LoVo (cell line): ENCODE measurements at places on chromosomes 4 and X.

GRCh38 chr4:182831376-182831775 is 85.8 kb downstream of the DCTD start:
- no peak for DNase-seq

DNA sequence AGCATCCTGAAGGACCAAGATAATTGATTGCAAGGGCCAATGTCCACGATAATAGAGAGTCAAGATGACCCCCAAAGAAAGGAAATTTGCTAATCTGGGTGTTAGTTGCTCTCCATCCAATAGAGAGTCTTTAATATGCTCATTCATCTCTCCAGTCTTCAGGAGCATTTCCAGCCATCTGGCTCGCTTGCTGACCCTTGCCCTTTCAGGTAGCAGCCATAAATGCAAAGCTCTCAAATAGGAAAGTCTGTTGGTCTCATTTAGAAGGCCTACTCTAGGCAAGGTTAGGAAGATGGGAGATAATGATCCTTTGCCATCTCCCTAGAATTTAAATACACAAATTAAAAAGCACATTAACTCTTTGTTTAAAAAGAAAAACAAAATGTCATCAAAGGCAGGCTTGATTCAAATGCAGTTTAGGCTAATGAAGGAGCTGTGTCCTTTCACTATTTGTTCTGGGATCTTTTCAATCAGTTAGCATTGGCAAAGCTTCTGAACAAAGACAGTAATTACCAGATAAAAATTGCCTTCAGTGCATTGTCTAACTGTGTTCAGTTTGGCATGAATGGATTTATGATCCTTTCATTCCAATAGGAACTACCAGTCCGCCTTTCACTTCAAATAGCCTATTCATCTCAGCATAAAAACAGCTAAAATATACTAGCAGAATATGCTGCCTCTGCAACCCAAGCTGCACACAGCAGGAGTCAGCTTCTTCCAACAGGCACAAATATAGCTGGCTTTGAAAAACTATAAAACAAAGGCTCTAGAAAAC is 49.6 kb upstream of the ATXN3L start:
- no peak for DNase-seq

DNA sequence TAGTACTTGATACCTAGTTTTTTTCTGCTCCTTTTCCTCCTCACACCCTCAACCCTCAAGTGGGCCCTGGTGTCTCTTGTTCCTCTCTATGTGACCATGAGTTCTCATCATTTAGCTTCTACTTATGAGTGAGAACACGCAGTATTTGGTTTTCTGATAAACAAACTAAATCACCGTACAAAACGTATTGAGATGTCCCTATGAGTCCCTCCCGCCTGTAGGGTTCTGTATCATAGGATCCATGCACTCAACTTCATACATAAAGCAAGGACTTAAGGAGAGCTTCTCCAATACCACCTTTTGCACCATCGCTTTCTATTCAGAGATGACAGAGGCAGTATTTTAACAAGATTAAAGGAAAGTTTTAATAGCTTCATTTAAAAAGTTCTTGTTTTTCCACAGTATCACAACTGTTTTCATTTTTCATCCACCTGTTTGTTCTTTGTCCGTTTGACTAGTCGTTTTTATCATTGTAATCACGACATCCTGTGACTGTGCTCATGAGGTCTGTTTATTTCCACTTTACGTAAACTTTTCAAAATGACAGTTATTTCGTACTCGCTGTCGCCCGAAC is 457 bp upstream of the RAB9A start:
- DNase-seq: no peak

DNA sequence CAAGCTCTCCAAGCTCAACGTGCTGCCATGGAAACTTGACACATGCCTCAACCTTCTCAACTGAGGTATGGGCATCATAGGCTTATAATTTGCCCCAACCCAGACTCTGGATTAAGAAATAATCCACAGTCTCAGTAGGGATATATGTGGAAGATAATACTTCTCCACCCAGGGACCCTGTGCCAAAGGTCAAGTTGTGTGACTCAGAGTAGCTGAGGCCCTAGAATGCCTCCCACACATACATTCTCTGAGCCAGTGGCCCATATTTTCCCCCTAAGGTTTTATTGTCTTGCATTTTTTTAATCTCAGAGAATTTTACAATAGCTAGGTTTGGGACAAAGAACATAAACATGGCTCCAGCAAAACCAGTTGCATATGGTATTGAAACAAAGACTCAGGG is 283.1 kb downstream of the IDS start:
- DNase-seq: no peak

- no peak for DNase-seq
Observed at GRCh38 chr4:130422261-130422660, 1326.3 kb downstream of the C4orf33 start.

GRCh38 chr4:25580633-25581467 is 74.8 kb upstream of the SLC34A2 start:
- no peak for DNase-seq

DNA sequence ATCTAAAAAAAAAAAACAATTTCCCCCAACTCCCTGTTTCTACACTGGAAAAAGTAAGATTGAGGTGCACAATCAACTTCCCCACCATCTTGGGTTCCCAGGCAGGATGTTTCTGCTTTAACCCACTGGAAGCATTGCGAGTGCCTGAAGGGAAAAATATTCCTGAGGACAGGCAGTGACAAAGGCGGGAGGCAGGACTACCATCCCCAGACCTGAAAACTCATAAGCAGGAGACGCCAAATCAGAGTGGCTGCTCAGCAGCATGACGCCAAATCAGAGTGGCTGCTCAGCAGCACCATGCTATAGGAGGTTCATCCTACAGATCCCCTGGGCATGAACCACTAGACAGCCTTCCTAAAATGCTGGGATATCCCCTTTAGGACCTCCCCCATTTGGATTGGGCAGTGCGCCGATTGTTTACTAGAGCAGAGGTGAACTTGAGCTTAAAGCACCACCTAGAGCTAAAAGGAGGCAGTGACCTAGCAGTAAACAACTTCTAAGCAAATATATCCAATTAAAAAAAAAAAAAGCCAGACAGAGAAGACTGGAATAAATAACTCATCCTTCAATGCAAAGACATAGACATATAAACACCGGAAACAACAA is 35.0 kb upstream of the GK start:
- no peak for DNase-seq

DNA sequence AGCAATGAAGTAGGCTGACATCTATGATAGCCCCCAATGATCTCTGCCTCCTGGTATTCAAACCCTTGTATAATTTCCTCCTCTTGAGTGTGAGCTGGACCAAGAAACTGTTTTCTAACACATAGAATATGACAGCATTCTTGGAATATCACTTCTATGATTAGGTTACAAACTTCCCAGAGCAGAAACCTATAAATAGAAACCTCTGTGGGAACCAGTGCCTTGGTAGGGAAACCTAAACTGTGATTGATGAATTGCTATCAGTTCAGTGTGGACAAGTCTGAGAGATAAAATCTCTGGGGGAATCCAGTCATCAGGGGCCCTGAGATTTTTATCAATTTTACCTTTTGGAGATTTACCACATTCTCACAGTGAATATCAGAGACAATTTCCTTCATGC is 756.5 kb upstream of the AGA start:
- no peak for DNase-seq

DNA sequence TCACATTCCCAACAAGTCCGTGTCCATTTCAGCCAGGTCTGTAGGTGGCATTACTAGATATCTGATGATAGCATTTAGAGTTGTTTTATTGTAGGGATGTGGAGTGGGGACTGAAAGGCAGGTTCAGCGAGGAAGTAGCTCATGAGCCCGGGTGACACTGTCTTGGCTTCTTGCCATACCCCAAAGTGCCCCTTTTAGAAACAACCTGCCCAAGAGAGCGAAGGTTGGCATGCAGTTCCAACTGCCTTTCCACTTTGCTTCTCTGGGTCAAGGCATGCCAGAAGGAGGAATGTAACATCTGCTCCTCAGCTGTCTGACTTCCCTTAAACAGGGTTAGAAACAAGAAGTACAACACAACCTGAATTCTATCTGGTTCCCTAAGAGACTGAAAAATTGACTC is 9.0 kb downstream of the GRIA3 start:
- no peak for DNase-seq

DNA sequence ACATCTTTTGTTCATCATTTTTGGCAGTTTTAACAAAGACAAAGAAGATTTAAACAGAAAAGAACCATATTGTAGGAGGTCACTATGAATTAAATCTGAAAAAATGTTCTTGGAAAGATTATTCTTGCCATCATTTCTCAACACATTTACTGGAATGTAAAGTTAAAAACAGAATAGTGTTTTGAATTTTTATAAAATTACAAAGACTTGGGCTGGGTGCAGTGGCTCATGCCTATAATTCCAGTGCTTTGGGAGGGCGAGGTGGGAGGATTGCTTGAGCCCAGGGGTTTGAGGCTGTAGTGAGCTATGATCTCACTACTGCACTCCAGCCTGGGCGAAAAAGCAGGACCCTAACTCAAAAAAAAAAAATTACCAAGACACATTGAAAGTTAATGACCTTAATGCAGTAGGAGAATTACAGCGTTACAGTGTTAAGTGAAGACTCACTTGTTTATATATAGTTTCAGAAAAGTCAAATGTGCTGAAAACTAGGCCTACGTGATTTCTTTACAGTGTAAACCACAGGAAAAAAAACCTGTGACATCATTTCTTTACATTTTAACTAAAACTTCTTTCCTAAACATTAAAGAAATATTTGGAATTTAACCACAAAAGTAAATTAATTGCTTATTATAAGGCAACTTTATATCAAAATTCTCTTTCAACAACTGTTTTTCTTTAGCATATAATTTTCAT is 7.9 kb downstream of the FAM13A start:
- DNase-seq: no peak

GRCh38 chr4:143514497-143514896 is 995 bp downstream of the SMARCA5 start:
- DNase-seq: peak; percentile 31

DNA sequence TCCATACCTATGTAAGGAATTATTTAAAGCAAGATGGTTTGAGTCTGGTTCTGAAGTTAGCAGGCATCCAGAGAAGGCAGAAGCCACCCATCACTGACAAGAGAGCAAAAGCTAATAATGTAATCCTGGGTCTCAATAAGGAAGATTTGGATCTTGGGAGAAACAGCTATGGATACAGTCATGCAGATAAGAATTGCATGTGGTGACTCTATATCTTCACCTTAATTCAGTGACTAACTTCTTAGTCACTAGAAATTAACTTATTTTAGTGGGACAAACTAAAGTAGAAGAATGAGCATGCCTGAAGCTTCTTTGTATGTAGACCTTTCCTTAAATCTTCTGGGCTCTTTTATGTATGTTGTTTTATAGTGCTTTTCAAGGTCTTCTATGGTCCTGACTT is 66.6 kb downstream of the ATP10D start:
- DNase-seq: no peak

DNA sequence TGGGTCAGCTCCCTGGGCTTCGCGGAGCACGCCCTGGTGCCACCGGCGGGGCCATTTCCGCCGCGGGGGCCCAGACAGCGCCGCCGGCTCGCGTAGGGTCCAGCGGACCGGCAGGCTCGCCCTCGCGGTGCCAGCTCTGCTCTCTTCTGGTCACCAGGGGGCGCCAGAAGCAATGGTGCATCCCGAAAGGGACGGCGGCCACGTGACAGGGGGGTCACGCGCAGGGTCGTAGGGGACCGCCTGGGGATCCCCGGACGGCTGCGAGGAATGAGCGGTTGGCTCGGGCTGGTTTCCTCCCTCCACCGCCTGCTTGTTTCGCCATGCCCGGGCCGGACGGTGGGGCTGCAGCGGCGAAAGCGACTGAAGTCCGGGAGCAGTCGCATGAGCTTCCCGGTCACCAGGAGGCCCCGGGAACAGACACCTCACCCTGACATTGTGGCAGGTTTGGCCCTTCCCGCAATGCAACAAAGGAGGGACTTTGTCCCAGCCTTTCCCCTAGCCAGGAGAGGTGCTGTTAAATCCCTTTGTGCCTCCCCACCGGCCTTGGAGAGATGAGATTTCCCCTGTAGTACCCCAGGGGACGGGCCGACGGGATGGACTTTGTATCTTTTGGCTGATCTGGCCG is 15.8 kb downstream of the ZCCHC12 start:
- DNase-seq: peak; percentile 63

DNA sequence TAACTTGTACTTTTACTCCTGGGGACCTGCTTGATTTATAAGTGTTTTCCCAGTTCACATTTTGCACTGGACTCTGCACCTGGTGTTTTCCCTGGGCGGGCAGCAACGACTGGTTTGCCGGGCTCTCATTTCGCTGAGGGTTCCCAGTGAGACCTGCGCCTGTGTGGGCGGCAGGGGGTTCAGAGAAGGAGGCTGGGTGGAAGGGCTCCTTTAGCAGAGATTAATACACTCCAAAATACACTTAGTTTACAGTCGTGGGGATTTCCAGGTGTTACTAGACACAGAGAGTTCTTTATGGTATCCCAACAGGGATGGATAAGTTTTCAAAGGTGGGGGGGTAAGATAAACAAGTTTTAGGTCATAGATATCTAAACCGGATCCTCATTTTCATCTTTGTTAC is 53.0 kb upstream of the SHISA3 start:
- no peak for DNase-seq

DNA sequence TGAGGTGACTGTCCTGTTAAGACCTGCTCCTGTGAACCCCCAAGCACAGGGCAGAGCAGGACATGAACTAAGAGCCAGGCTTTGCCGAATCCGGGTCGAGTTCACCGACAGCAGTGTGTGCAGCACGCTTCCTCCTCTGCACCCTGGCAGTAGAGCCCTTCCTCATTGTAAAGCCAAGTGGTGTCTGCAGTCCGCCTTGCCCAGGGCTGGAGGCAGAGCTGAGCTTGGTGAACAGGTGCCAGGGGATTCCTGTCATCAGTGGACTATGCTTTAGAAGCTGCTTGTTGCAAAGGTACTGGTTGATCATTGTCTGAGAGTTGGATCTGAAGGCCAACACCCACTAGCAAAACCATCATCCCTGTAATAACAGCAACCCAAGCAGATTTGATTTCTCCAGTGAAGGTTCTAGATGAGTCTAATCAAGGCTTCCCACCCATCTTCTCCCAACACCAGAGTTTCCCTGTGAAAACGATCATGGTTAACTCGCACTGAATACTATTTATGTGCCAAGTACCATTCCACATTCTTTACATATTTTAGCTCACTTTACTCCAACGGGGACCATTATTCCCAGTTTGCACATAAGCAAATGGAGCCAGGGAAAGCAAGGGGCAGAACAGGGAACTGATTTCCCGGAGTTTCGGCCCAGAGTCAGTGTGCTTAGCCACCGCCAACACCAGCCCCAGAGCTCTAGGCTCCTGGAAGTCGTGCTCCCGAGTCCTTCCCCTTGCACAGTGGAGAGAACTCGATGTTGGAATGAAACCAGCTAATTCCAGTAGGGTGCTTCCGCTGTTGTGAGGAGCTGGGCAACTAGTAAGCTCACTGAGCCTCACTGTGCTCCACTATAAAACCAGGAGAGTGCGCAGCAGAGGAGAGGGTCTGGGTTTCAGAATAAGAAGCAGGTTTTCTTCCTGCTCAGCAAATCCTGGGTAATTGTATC is 1.4 kb upstream of the SLC34A2 start:
- no peak for DNase-seq

DNA sequence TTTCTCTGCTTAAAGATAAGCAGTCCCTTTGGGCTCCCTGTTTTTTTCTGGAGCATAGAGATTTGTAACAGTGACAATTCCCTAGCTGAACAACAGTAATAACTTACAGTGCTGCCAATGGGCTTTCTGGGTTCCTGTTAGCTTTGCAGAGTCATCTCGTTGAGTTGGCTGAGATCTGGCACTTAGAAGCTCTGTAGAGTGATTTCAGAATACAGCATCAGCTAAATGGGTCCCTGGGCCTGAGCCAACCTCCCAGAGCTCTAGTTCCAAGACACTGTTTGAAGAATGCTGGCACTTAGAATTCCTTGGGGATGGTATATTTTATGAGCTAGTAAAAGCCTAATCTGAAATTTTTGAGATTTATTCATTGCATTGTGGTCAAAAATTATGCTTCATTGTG is 43.5 kb upstream of the SERTM2 start:
- DNase-seq: no peak

- DNase-seq: peak; percentile 40
Observed at GRCh38 chr4:14178421-14178820, 550.9 kb upstream of the BOD1L1 start.
